ENCODE measurements at places on chromosomes 16 and 17.

GRCh38 chr16:82134846-82135245 lies 35.2 kb downstream of the MPHOSPH6 start:
- no peak for DNase-seq

GRCh38 chr16:66872559-66872942 lies 7.8 kb upstream of the PDP2 start:
- DNase-seq = no peak

DNA sequence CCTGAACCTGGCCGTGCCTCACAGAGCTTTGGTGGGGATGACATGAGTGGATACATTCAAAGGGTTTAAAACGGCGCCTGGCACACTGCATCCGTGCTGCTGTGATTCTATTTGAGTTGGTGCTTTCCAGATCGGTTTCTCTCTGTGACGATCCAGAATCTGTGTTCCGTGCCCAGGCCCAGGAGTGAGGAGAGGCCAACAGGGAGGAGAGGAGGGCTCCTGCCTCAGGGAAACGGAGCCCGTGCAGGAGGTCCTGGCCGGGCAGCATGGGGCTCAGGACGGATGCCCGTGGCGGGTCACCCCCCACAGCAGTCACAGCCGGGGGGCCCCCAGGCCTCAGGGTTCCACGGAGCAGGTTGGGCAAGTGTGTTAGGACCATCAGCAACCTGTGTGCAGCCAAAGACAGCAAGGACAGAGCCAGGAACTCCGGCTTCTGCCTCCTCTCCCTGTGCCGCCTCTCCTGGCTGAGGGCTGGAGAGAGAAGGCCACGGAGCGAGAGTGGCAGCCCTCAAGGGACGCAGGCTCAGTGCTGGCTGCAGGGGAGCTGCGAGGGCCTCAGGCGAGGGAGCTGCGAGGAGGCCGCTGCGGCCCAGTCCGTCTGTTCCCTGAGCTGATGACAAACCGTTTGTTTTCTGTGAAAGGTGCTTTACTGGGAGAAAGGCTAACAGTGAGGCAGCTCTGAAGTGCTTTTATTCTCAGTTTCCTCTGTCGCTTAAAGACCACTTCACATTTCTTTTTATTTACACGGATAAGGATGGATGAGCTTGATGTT lies 99.3 kb downstream of the METRNL start:
- no peak for DNase-seq

DNA sequence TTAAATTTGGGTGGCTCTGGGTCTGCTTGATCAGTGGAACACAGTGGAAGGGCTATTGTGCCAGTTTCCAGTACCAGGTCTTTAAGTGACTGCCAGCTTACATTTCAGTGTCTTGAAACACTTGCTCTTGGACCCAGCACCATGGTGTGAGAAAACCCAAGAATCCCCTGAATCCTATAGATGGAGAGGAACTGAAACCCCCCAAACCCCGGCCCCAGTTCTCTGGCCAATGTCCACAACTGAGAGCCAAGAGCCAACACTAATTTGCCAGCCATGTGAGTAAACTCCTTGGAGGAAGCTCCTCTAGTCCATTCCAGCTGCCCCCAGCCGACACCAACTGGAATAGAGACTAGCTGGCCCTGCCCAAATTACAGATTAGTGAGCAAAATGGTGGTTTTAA lies 2.4 kb upstream of the ARL2BP start:
- DNase-seq = no peak

- no peak for DNase-seq
These were observed 9.1 kb downstream of the KCNH4 start for GRCh38 chr17:42171831-42172230.

All from stimulated activated CD4-positive, alpha-beta T cell treated with anti-CD3 and anti-CD28 coated beads, TNF-alpha, amount 100 ng/mL, for 24 hours (primary cell).